NK-92 treated with Interleukin-12 subunit alpha and Interleukin-12 subunit beta, amount 100 ng/mL, for 24 hours (cell line): ENCODE measurements at places on chromosomes 7 and 10.

DNA sequence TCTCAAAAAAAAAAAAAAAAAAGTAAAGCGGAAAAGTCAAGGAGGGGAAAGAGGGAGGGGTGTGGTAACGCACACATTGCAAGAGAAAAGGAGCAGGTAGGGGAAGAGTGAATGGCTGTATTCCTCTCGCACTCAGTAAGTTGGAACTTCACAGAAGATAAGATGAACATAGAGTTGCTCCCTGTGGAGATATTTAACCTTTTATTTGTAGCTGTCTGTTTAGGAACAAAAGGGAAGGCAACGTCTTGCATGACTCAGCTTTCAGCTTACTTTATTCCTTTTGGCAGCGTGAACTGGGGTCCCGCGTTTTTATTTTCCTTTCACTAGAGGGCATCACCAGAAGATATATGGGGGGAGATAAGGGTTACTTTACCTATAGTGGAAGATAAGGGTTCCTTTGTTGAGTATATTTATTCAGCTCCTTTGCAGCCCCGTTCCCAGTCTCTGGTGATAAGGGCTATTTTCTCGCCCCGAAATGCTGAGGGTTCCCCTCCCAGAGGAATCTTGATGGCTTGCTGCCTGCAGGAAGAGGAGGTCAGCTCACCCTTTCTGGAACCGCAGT, 78.5 kb downstream of the APBB1IP start:
- DNase-seq, result no peak

GRCh38 chr10:71487726-71488125, 91.0 kb downstream of the CDH23 start:
- no peak for DNase-seq

DNA sequence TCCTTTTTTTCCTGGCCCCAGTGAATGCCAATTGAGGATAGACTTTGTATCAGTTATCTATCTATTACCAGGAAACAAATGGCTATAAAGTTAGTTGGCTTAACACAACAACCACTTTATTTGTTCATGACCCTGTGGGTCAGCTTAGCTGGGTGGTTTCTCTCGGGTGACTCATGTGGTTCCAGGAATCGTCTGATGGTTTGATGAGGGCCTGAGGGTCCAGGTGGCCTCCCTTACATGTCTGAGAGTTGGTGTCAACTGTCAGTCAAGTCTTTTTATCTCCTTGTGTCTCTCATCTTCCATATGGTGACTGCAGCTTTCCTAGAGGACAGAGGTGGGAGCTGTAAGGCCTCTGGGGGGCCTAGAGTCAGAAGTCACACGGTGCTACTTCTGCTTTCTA, 15.3 kb upstream of the MAPK8 start:
- DNase-seq, result no peak

- DNase-seq, result no peak
Measured at GRCh38 chr10:130933008-130933390, 378.5 kb downstream of the TCERG1L start.

DNA sequence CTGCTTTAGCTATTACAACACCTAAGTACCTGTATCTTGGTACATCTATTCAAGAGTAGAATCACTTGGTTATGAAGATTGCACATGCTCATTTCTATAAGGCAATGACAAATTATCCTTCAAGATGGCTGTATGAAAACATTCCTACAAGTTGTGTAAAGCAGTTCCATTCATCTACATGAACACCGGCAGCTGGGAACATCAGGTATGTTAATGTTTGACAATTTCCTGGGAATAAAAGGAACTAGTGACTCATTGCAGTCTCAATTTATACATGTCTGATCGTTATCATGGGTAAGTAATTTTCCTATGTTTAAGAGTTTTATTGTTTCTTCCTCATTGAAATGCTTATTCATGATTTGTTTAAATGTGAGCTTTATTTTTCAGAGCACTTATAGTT, 203.2 kb upstream of the SEMA3E start:
- no peak for DNase-seq
